ENCODE measurements at places on chromosomes 3 and 15.

DNA sequence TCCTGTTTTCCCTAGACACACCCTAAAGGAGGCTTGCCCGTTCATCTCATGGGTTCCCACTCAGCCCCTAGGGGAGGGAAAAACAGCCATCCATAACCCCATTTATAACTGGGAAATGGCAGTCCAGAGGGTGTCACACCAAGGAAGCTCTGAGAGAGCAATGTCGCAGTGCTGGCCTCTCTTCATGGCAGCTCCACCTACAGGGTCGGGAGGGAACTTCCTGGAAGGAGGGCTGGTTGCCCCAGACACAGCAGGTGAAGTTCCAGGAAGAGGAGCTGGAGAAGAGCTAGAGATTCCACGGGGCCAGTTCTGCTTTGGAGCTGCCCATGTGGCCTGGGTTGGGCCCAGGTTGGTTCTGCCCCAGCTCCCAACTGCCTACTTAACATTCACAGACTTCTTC lies 22.3 kb upstream of the LINGO1 start:
- DNase-seq: no peak

DNA sequence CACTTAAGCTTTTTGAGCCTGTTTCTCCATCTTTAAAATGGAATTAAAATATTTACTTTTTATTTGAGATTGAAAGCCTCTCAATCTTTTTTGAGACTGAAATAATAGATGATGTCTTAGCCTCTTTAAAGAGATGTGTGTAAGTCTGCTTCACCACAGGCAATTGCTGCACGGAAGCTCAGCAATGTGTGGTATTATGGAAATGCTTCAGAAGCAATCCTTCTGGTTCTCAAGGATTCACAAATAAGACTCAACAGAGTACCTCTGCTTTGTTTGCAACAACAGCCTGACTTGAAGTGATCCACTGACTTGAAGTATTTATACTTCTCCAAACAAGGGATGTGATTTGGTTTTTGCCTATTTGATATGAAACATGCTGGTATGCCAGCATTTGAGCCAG lies 332.0 kb upstream of the RASGRP1 start:
- DNase-seq: no peak

- DNase-seq: no peak
Observed at GRCh38 chr3:163048881-163049280, 1552.3 kb downstream of the OTOL1 start.

GRCh38 chr3:135736740-135737139 lies 228.8 kb upstream of the PPP2R3A start:
- DNase-seq: no peak

DNA sequence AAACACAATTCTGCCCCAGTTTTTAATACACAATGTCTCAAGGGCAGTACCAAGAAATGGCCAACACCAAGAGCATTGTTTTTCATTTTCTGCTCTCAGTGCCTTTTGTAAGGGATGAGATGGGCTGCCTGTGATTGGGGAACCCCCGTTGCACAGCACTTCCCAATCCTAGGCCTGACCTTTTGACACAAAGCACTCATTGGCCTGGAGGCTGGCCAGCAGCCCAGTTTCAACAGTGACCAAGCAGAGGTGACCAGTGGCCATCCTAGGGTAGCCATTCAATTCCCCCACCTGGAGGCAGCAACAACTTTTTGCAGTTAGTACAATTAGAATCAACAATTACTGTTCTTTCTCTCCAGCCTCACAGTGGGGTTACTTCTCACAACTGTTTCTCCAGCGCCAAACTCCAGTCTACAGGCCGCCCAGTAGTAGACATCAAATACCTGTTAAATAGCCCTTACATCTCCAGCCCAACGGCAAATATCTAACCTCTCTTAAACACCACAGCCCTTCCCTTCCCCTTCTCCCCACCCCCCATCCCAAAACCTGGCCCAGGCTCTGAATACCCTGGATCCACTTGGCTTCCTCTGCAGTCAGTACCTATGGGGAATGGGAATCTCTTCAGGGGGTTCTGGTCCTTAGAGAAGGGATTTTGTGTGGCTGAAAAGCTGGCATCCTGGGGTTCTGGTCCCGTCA lies 8.9 kb upstream of the LRRC2 start:
- no peak for DNase-seq

- no peak for DNase-seq
Observed at GRCh38 chr3:134769287-134769868, 25.7 kb upstream of the EPHB1 start.

DNA sequence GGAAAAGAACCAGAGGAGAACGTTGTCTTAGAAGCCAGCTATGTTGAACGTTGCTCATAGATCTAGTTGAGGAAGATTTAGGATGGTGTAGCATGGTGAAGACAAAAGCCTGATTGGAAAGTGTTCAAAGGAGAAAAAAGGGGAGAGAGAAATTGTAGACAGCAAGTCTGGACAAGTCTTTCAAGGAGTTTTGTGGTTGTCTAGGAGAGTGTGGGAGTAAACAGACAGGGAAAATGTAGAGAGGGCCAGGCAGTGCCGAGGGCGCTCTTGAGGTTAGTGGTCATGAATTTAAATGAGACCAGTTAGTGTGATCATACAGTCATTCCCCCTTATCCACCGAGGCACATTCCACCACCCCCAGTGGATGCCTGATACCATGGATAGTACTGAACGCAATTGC lies 167.5 kb upstream of the IL12A start:
- DNase-seq: no peak

GRCh38 chr3:191649626-191650025 lies 188.7 kb downstream of the PYDC2 start:
- DNase-seq: no peak

Data from caudate nucleus (tissue), 63 donors.